GM12891 (cell line): ENCODE measurements at places on chromosomes 2 and 18.

DNA sequence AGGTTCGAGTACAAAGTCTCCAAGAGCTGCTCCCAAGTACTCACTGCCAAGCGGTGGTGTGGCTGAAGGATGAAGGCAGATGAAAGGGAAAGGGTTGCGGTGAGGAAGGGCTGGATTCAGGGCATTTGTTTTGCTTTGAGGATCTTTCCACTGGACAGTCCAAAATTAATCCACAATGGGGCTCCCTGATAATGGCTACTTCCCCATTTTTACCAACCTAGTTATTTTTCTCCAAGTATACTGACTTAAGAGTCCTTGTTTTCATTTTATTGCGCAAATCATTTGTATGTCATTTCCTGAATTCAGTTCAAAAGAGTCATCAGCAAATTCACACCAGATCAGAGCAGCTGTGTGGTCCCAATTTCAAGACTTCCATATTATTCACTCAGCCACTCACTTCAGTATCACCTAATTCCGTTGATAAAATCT is 464 bp upstream of the SESTD1 start:
- no peak for DNase-seq

DNA sequence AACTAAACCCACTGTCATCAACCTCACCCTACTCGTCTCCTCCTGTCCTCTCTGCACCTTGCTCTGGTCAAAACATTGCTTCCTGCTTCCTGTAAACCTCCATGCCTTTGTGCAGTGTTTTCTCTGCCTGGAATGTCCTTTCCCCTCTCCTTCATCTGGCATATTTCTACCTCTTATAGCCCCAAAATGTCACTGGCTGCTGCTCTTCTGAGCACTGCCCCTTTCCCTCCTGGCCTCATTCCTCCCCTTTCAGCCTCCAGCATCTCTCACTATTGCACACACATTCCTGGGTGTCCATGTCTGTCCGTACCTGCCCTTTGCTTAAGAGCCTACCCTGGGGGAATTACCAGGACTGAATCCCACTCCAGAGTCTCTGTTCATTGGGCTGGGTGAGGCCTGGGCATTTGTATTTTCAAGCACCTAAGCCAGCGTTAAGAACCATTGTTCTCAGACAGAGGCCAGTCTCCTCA is 84.9 kb downstream of the MOGAT1 start:
- no peak for DNase-seq

GRCh38 chr2:191675807-191676721 is 1.9 kb upstream of the NABP1 start:
- DNase-seq: no peak

- DNase-seq: no peak
These were observed 55.0 kb downstream of the MAPK4 start for GRCh38 chr18:50614838-50615237.

DNA sequence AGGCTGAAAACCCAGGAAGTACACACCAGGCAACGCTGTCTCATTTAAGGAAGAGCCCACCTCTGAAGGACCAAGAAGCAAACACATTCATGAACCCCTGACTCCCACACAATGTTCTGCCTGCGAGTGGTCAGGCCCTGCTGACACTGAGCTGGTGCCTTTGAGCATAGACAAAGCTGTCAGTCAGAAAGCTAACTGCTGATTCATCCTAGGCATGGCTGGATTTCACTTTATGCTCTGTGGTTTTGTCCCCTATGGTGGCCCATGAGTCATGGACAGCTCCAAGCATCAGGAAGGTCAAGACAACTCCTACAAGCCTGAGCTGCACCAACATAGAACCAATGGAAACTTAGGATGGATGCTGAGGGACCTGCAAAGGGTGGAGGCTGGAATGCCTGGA is 78.9 kb downstream of the UXS1 start:
- DNase-seq: no peak

DNA sequence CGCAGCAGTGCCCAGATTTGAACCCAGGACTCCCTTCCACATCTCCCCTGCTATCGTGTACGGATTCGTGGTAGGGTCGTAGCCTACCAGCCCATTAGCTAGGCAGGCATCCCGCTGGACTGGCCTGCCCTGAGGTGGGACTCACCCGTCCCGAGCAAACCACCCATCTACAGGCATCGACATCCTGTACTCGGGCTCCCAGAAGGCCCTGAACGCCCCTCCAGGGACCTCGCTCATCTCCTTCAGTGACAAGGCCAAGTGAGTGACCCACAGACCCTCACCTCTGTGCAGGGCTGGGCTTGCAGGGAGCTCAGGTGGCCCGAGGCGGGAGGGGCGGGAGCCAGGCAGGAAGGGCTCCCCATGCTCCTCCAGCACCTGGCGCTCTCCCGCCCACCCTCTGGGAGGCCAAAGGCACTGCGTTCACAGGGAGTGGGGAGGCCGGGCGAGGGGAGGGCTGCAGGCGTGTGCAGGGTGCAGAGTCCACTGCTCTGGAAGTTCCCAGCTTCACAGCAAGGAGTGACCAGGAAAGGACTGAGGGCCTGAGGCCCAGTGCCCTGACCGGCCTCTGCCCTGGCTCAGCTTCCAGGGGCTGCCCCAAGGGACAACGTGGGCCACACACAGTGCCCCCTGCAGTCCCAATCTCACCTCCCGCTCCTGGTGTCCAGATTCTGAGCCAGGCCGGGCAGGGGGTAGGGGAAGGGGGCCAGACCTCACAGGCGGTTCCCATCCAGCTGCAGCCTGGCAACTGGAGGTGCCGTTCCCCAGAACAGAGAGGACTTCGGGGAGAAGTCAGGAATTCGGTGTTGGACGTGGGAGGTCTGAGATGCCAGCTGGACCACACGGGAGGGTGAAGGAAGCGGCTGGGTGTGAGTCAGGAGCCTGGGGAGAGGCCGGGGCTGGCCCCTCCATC is 5.4 kb downstream of the AGXT start:
- DNase-seq: no peak

- DNase-seq: no peak
These were observed 105.3 kb downstream of the COMMD1 start for GRCh38 chr2:62010632-62011256.

DNA sequence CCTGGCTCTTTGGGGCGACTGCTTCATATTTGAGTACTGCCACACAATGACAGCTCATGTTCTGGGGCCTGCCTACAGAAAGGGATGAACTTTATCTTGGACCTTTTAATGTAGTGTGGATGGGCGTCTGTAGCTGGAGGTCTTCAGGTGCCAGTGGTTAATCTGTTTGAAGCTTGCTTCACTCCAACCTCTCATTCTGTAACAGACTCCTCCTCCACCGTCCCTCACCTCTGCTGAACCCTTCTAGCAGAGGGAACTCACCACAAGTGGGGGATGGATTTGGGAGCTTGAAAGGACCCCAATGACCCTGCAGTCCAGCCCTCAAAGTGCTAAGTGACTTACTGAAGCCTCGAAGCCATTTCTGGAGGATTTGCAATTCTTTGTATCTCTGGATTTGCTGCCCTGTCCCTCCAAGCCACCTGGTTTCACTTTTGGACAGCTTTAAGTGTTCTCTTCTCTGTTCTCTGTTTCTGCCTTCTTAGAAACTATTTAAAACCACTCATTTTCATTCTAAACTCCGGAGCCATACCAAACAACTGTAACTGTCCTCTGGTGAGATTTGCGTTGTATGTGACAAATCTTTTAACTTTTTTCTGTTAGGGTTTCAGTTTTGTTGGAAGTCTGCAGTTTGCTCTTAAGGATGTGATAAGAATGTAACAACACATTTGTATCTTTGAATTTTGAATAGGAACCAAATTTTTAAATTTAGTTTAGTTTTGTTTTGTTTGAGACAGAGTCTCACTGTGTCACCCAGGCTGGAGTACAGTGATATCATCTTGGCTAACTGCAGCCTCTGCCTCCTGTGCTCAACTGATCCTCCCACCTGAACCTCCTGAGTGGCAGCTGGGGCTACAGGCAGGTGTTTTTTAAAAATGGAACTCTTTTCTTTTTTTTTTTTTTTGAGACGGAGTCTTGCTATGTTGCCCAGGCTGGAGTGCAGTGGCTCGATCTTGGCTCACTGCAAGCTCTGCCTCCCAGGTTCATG is 37.0 kb upstream of the CASP8 start:
- DNase-seq: peak; percentile 27

GRCh38 chr2:206721256-206721920 is 3.2 kb upstream of the DYTN start:
- DNase-seq: no peak

- DNase-seq: no peak
These were observed 155.4 kb upstream of the LHCGR start for GRCh38 chr2:48910961-48911360.

GRCh38 chr2:216151313-216152025 is 42.3 kb downstream of the XRCC5 start:
- DNase-seq: no peak

DNA sequence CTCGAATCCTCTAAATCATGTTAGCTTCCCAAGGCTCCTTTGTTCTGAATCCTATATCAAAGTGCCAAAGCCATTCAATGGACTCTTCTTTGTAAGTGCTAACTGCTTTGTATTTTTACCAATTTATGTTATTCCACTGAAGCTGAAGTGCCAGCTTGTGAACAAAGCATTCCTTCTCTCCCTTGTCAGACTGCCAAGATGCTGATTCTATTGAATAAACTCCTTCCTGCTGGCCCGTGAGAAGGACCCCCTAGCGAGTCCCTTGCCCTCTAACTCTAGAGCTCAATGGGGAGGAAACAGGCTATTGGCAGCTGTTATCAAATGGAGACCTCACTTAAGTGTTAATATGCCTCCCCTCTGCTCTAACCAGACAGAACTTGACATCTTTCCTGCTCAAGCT is 1097.9 kb upstream of the CNTNAP5 start:
- no peak for DNase-seq

GRCh38 chr2:222866358-222866960 is 5.6 kb downstream of the ACSL3 start:
- DNase-seq: no peak

GRCh38 chr18:45381282-45381681 is 234.0 kb upstream of the SLC14A2 start:
- DNase-seq: no peak

GRCh38 chr2:230347659-230348305 is 20.8 kb downstream of the SP140L start:
- DNase-seq: no peak

DNA sequence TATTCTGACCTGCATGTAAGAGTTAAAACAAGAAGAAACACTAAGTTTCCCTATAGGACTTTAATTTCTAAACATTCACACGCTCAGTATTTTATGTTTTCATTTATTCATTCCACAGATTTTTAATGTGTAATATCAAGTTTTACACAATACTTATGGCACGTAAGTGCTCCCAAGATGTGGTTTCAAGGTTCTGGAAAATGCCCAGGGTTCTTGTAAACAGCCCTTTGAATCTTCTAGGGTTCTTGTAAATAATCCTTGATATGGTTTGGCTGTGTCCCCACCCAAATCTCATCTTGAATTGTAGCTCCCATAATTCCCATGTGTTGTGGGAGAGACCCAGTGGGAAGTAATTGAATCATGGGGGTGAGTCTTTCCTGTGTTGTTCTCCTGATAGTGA is 383.0 kb downstream of the TXNL1 start:
- DNase-seq: no peak

DNA sequence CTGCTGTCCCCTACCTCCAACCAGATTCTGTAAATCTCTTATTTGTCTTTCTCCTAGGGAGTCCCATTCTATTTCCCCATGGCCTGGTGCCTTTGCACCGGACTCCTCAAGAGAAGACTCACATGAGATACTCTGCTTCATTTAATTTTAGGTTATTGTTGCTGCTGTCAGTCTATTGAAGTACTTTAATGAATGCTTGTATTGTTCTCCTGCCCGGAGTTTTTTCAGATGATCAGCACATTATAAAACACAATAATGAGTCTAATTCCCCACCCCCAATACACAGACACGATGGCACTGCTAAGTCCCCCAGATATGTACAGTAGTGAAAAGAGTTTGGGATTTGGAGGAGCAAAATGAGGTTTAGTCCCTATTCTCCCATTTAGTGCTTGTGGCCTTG is 58.9 kb downstream of the HAUS1 start:
- DNase-seq: no peak

GRCh38 chr2:192749611-192750200 is 555.0 kb upstream of the TMEFF2 start:
- no peak for DNase-seq

DNA sequence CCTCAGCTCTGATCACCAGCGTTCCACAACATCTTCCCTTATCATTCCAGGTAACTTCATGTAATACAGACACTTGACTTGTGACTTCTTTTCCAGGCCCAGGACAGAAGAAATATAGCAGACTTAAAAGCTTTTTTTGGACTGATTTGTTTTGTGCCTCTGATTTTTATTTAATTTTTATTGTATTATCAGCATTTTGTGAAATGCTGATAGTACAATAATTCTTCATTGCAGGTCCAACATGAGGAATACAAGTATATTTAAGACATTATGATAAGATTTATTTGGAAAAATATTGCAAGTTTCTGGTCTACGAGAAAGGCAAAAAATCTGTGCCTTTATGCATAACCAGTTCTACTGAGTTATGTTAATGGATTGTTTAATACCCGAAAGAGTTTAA is 94.5 kb upstream of the THUMPD2 start:
- DNase-seq: no peak

- no peak for DNase-seq
These were observed 96.6 kb downstream of the QPCT start for GRCh38 chr2:37441055-37441454.

GRCh38 chr18:23902396-23902795 is 112.2 kb upstream of the TTC39C start:
- DNase-seq: no peak

DNA sequence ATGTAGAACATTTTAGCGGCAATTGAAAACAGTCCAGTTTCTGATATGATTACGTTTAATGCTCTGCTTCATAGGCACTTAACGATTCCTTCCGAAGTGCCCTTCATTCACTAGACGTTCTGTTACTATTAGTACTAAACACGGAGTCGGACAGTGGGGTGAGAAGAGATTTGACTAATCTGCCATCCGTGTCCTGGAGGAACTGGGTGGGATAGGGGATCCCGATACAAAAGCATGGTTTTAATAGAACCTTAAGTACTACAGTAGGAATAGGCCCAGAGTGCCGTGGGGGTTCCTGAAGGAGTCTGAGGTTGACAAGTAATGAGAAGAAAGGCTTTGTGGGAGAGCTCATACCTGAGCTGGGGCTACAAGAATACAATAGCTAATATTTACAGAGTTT is 631 bp downstream of the MORN2 start:
- DNase-seq: no peak

DNA sequence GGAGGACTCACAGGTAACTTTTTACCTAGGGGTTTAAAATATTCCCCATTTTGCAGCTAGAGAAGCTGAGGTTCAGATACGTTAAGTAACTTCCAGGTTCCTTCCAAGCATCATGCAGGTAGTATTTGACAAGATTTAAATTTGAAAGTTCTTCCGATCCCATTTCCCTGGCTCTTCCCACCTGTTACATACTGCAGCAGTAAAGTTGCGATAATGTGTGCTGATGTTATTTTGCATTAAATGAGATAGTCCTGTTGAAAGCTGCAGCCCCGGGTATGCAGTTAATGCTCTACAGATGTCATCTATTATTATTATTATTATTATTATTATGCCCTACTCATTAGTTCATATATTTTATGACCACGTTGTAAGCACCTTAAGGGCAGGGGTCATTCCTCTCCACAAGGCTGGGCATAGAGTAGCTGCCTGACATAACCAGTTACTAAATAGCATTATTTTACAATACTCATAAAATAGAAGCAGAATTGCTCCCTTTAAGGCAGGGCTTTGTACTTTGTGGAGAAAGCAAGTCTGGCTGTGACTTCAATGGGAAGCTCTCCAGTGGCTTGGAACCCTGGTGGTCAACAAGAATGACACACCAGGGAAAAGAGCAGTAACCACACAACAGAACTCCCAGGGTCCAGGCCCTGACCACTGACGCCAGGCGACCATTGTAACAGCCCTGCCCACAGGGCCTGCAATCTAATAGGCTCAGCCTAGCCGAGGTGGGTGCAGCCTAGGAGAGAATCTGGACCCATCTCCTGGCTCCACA is 112.0 kb upstream of the STPG4 start:
- no peak for DNase-seq
